ENCODE measurements at places on chromosomes 12 and 14.

- DNase-seq, result no peak
Observed at GRCh38 chr12:104279164-104279563, 24.4 kb upstream of the EID3 start.

DNA sequence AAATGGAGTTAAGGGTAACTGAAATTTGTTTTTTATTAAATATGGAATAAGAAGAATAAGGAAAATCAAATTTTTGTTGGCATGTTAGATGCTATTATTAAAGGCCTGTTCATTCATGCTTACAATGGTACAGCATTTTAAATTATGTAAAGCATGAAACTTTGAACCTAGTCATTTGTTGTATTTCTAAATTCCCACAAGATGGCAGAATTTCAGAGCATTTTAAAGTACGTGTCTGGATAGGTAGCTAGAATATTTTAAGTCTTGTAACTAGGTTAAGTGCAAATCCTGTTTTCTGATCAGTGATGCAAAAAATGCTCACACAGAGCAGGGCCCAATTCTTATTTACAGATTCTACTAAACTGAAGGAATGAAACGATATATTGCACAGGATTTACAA is 585.6 kb upstream of the MIS18BP1 start:
- DNase-seq, result no peak

DNA sequence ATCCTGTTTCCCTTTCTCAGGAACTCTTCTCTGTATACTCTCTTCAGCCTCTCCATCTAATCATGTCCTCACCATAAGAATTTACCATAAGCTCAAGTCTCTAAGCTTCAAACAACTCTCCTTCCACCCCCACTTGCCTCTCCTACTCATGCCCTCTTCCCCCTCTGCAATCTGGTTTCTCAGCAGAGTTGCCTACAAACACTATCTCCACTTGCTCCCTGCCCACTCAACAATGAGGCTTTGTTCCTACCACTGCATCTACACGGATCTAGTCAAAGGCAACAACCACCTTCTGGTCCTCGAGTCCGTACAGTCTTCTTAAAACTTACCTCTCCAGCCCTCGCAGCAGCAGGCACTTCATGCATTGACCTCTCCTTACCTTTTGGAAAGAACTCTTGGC is 17.2 kb upstream of the FBLN5 start:
- DNase-seq, result no peak

GRCh38 chr12:75720812-75721641 is 209.6 kb upstream of the KRR1 start:
- DNase-seq, result peak; percentile 86

- peak; percentile 79 for DNase-seq
Observed at GRCh38 chr14:88188745-88189416, 134.2 kb downstream of the KCNK10 start.

GRCh38 chr14:77310026-77310425 is 10.7 kb downstream of the POMT2 start:
- DNase-seq, result no peak

GRCh38 chr12:102526656-102527055 is 46.3 kb upstream of the IGF1 start:
- DNase-seq, result no peak

- DNase-seq, result no peak
Observed at GRCh38 chr14:63508033-63508432, 35.1 kb downstream of the PPP2R5E start.

DNA sequence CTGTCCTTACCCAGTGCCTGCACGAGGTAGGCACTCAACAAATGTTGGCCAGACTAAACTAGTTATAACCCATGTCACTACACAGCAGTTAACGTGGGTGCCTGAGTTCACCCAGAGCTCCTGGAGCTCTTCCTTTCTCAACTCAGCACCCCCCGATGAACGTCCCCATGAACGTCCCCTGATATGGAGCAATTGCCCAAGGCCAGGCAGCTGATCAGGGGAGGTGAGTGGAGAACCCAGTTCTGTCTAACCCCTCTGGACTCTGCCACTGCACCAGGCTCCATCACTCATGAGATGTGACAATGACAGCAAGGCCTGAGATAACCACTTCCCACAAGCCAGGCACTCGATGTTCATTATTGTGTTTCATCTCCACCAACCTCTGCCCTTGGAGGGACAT is 199.0 kb downstream of the BCL11B start:
- DNase-seq, result no peak

- no peak for DNase-seq
Observed at GRCh38 chr14:60482743-60483142, 3.1 kb downstream of the C14orf39 start.

DNA sequence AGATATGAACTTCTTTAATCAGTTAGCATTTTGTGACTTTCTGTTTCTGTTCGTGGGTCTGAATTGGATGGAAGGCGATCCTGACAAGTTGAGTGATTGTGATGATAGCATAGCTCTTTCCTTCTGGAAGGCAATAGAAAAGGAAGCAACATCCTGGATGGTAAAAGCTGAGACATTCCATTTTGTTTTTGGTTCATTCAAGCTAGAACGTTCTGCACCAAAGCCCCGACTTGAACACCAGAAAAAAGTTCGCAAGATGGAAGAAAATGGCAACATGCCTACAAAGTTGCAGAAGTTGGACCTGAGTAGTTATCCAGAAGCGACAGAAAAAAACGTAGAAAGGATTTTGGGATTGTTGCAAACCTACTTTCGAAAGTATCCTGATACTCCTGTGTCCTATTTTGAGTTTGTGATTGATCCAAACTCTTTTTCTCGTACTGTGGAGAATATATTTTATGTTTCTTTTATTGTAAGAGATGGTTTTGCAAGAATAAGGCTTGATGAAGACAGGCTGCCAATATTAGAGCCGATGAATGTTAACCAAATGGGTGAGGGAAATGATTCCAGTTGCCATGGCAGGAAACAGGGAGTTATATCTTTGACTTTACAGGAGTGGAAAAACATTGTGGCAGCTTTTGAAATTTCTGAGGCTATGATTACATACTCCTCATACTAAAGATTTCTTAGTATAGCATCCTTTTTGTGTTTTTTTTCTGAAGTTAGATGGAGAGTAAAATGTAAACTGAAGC is 896 bp downstream of the EID3 start:
- no peak for DNase-seq

GRCh38 chr12:77402716-77403115 is 337.3 kb upstream of the E2F7 start:
- no peak for DNase-seq

DNA sequence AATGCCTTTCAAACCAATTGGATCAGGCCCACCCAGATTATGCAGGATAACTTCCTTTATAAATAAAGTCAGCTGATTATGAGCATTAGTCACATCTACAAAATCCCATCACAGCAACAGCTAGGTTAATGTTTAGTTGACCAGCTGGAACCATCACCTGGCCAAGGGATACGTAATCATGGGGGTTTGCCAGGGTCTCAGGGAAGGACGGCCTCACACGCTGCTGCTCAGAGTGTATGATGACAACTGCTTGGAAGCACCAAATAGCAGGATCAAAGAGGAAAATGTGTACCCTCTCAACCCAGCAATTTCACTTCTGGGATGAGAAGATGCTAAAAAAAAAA is 162.6 kb downstream of the SLC15A4 start:
- DNase-seq, result no peak

DNA sequence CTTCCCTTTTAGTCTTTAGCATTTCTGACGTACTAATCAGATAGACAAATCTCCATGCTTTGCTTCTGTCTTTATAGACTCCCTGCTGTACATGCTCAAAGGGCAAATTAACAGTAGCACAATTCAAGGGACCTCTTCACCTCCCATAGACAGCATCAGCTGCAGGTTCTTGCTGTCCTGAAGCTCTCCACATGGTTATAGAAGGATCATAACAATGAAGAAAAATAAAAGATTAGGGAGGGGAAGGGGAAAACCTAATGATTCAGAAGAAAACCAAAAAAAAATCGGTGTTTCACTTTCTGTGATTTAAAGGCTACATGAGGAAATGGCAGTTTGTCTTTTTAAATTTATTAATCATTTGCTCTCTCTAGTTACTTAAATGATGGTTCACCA is 155.5 kb downstream of the PTCSC3 start:
- DNase-seq, result no peak

GRCh38 chr14:60353420-60353819 is 104.4 kb downstream of the PPM1A start:
- DNase-seq, result no peak

DNA sequence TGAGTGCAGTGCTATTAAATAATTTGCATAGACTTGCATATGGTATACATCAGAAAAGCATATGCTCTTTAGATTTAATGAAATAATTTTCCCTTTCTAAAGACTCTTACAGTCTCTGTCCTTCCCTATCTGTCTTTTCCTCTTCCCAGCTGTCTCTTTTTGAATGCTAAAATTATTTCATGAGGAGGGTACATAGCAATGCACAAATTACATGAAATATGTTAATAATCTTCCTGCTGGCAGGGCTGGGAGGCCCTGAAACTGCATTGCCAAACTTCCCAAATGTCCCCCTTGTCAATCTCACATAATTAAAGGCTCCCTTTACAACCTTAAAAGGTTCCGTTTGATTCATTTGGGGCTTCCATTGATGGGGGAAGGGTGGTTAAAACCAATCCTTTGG is 22.2 kb downstream of the LLPH start:
- no peak for DNase-seq

DNA sequence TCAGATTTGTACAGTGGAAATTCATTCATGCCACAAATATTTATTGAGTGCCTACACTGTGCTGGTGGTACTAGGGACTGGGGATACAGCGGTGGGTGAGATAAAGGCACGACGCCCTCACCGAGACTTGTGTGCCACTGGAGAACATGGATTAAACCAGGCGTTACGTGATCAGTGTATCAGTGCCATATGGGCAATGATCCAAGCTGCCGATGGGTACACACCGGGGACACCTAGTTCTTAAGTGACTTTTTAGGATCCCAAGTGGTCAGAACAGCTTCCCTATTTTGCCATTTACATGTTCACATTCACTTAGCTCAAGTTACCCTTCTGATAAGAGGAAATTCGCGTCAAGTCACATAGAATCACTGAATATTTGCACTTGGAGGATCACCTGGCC is 236.7 kb downstream of the CACNA1C start:
- peak; percentile 58 for DNase-seq

GRCh38 chr12:28443337-28443736 is 253.1 kb downstream of the CCDC91 start:
- peak; percentile 99 for DNase-seq

DNA sequence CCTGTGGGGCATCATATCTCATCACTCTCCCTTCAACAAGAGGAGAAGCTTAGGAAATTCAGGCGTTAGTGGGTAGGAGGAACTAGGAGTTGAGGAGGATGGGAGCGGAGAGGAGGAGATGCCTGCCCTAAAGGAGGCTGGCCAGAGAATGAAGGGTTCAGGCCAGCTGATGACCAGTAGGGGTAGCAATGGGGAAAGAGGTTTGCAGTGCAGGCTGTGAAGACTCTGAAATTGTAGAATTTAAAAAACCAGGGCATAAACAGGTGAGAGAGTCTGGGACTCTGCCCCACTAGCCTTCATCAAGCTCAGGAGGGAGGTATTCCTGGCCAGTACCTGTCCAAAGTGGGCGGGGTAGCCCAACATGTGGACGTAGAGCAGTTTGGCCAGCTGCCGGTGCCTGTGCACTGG is 809 bp downstream of the AP1G2 start:
- no peak for DNase-seq

GRCh38 chr14:103703433-103704385 is 11.5 kb downstream of the XRCC3 start:
- DNase-seq, result no peak

- no peak for DNase-seq
Observed at GRCh38 chr12:109595321-109595902, 21.8 kb downstream of the MVK start.

- DNase-seq, result no peak
Observed at GRCh38 chr12:81974762-81975161, 215.6 kb upstream of the PPFIA2 start.

- peak; percentile 87 for DNase-seq
Observed at GRCh38 chr14:85533023-85533860, 3.3 kb downstream of the FLRT2 start.

- no peak for DNase-seq
Observed at GRCh38 chr12:124610021-124610612, 42.7 kb upstream of the NCOR2 start.

- no peak for DNase-seq
Observed at GRCh38 chr12:116984098-116984497, 73.3 kb downstream of the FBXW8 start.

DNA sequence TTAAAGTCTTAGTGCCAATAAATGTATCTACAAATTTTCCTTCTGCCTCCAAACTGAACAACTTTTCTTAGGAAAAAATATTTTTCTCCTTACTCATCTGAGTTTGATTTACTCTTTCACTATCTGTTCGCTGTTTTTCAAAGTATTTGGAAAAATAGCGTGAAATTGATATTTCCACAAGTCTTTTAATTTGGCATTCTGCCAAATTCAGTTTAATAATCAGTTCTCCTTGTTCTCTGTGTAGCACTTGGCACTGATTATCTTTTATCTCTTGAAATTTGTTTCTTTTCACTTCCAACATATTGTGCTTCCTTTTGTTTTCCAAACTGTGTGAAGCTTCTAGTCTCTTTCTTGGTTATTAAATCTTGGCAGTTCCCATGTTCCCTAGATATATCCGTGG is 559.8 kb downstream of the RPL10L start:
- DNase-seq, result no peak

DNA sequence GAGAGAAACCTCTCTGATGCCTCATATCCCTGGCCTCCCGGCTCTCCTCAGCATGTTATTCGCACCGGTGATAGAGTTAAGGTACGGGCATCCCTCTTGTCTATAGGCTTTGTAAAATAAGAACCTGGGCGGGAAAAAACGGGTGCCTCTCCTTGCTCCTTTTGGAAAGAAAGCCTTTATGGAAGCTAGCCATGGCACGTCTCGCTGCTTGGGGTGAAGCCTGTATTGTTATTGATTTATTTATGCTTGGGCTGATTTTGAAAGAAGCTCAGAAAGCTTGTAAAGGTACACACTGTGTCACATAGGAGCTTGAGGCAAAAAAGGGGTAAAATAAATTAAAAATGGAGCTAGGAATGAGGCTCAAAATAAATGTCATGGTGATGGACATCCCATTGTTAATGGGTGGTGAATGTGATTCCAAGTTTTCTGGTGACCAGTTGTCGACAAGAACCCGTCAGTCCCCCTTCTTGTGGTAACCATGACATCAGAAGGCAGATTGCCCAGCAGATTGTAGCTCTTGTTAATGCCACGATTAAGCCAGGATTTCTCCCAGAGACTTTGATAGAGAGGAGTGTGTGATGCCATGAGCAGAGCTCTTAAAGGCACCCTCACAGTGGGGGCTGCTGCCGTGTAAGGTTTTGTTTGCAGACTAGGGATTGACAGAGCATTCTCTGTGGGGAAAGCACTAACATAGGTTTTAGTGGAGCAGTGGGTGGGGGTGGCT is 50.4 kb upstream of the ASPG start:
- DNase-seq, result no peak

- no peak for DNase-seq
Observed at GRCh38 chr12:84375449-84376170, 537.0 kb downstream of the SLC6A15 start.
